Thymus (tissue), 14 donors: ENCODE measurements at places on chromosomes 2 and 18.

DNA sequence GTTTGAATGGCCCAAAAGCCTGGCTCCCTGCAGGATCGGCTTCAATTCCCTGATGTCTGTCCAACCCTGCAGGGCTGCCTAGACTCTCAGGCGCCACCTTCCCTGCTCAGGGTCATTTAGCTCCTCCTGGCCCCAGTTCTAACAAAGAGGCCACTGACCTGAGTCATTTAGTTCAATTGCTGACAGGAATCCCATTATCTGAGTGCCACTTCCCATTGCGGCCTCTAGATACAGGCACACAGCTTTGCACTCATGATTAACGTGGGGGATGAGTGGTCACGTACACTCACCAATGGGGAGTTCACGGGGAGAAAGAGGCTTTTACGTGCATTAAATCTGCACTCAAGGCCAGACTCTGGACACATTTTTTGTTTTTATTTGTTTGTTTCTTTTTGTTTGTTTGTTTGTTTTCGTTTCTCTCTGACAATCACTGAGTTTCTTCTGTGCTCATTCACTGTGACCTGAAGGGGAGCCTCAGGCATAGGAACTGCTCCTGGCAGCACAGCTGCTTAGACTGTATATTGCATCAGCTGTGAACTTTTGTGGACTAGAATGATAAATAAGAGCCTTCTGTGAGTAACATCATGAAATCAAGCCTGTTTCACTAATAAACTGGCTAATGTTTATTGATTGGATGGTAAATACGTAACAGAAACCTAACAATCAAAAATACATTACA lies 118.9 kb upstream of the CTNNA2 start:
- DNase-seq, result no peak

DNA sequence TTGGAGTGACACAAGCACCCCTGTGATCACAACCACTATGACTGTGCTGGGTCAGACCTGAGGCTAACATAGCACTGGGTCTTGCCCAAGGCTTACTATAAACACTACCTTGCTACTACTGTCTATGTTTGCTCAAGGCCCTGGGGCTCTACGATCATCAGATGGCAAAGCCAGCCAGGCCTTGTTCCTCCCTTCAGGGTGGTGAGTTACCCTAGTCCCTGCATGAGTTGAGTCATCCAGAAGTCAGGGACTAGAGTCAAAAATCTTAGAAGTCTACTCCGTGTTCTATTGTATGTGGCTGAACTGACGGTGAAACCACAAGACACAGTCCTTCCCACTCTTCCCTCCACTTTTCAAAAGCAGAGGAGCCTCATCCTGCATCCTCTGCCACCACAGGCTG lies 551.2 kb upstream of the FSIP2 start:
- no peak for DNase-seq

GRCh38 chr2:226351711-226352110 lies 447.9 kb downstream of the IRS1 start:
- no peak for DNase-seq

DNA sequence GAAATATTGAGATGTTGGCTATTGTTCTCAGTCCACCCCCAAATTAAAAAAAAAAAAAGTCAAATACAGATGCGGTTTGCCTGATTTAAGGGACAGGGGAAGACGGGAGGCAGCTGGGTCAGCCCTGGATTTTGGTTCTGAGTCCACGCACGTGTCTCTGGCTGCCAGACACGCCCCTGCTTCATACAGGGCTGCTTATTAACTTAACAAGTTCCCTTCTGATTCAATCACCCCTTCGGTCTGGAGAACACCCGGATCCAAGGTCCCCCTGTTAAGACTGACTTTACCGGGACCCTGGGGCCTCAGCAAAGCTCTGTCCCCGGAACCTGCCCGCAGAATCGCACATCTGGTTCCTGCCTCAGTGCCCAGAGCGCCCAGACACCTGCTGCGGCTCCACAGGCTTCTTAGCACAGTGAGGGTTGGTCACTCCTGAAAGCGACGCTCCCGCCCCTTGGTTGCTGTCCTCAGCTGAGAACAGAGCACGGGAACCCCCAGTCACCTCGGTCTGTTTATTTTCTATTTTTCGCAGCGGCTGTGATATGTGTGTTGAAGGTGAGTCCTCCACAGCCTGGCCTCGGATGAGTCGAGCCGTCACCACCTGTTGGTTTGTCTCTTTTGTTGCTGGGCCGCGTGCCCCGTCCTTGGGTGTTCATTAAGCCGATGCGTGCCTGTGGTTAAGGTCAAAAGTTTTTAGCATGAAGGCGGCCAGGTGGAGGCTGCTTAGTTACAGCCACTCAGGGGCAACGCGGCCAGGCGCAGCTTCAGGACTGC lies 57.2 kb downstream of the RTP5 start:
- DNase-seq, result no peak

- DNase-seq, result no peak
Measured at GRCh38 chr2:216132585-216132984, 23.4 kb downstream of the XRCC5 start.

GRCh38 chr2:56510610-56511009 lies 326.8 kb downstream of the CCDC85A start:
- no peak for DNase-seq

DNA sequence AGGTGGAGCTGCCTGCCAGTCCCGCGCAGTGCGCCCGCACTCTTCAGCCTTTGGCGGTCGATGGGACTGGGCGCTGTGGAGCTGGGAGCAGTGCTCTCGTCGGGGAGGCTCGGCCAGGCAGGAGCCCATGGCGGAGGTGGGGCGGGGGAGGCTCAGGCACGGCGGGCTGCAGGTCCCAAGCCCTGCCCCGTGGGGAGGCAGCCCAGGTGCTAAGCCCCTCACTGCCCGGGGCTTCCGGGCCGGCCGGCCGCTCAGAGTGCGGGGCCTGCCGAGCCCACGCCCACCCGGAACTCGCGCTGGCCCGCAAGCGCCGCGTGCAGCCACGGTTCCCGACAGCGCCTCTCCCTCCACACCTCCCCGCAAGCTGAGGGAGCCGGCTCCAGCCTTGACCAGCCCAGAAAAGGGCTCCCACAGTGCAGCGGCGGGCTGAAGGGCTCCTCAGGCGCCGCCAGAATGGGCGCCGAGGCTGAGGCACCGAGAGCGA lies 316.4 kb downstream of the RND3 start:
- no peak for DNase-seq

DNA sequence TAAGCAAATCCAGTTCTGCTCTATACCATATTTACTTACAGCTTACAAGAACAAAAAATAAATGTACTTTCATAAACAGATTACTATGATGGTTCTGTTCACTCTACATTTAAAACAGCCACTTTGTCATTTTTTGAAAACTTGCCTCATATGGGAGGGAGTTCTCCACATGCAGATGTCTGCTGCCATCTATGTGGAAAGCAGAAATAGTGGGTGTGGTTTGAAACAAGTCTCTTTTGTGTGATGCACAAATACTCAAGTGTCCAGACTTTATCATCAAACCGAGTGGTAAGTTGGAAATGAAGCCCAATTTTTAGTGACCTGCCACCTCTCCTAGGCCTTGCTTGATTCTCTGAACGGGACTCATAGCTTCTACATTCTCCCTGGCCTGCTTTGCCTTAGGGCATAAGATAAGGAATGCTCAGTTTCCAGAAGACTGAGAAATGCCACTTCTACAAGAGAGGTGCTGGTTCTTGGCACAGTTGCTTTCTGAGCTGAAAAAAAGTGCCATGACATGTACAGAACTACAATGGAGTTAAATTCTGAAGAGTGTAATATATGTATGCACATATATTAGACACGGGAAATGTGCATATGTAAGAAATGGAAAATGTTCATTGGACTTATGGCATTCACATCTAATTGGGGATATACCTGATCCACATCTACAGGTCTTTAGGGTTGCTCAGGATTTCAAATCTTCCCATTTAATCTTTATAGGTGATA lies 221.0 kb downstream of the SLC8A1 start:
- no peak for DNase-seq

DNA sequence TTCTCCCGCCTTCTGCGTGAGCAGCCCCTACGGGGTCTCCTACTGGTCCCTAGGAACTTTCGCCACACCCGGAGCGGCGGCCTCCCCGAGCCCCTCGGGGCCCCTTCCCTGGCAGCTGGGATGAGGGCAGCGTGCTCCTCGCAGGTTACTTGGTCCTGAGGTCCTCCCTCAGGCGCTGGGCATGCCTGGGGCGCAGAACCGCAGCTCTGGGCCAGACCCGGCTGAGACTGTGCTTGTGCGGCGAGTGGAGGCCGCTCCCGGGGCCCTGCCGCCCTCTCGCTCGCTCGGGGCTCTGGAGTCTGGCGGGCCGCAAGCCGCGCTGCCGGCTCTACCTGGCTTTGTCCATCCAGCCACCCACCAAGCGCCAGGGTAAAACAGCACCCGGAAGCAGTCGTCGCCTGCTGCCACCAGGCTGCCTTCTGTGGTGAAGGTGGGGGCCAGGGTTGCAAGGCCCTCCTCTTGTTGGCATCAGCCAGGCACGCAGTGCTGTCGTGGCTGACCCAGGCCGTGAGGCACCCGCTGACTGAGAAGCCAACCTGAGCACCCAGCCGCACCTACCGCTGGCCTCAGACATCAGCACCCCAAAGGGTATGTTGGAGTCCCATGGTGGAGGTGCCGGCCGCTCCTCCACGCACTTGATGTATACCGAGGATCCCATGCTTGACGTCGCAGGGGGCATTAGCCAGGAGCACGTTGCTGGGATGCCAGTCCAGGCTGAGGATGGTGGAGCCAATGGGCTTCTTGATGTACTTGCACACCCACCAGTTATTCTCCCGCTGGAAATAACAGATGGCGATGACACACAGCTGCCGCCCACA lies 46.1 kb upstream of the PTH2R start:
- no peak for DNase-seq

- no peak for DNase-seq
Measured at GRCh38 chr2:196208915-196209314, 37.5 kb upstream of the STK17B start.

DNA sequence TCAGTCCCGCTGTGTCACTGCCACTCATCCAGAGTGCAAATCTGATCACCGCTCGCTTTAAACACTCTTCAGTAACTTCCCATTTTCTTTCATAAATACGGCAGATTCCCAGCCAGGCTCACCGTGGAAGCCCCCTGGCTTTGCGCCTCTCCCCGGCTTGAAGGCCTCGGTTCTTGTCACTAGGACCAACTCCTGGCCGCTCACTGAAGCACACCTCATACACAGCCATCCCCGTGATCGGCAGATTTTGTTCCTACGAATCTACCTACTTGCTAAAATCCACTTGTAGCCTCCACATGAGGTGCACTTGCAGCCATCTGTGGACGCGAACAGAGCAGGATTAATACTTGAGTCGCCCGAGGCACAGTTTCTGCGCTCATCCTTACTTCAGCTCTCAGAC lies 462.4 kb upstream of the MYT1L start:
- no peak for DNase-seq

DNA sequence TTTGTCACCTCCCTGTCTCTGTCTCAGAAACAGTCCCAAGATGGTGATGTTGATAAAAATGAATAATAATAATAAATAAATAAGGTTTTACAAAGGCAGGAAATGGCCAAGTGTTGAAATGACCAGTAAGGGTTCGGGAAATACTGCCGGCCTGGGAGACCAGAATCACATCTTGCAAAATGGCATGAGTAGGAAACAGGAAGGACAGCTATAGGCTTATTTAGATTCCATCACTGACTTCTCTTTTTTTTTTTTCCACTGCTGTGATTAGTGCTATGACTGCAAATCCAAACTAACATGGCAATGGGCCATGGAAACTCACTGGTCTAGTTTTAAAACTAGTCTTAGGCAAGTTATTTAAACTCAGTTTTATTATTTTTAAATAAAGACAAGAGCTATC lies 60.6 kb downstream of the SCN1A start:
- no peak for DNase-seq
